ENCODE measurements at places on chromosomes 1 and 21.

- no peak for DNase-seq
These were observed 61.2 kb downstream of the EDARADD start for GRCh38 chr1:236455243-236455642.

- no peak for DNase-seq
These were observed 23.5 kb downstream of the SOD1 start for GRCh38 chr21:31683029-31683428.

DNA sequence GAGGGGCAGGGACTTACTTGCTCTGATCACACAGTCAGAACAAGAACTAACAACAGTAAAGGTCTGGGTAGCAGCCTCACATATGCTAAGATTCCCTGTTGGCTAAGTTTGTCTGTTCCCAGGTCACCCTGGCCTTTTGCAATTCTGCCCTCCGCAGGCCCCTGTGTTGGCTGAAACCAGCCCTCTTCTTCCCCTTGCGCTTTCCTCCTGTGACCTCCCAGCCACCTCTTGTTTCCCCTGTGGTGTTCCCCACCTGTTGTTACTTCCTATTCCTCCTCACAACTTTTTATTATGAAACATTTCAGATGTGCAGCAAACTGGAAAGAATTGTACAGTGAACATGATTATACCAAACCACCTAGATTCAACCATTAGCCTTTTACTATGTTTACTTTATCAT is 23.4 kb downstream of the MAPKAPK2 start:
- DNase-seq: no peak

- DNase-seq: no peak
These were observed 448.3 kb upstream of the NFIA start for GRCh38 chr1:60634106-60634505.

- DNase-seq: no peak
These were observed 14.7 kb upstream of the OVAAL start for GRCh38 chr1:180544050-180544449.

DNA sequence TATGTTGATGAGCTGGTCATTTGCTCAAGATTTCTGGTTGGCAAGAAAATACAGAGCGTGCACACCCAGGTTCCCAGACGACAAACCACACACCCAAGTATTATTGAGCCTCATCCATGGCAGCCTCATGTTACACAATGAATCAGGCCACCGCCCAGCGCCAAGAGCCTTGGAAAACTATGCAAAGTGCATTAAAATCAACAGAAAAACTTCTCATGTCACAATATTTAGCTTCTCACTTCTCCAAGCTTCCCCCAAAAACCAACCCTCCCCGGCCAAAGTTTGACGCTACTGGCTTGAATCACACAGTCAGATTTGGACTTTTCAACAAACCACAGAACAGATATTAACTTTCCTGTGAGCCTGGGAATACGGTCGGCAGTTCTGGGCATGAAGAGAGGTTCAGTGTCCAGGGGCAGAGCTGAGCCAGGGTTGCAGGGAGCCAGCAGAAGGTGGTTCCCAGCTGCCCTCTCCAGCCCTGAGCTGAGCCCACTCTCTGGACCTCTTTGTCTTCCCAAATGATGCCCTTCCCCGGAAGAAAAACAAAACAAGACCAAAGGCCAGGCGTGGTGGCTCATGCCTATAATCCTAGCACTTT is 71.1 kb downstream of the SETD4 start:
- no peak for DNase-seq
